ENCODE measurements at places on chromosomes 7 and 10.
A peak's percentile ranks its signal among the peaks of the same experiment; 100 is the strongest.

GRCh38 chr7:124369310-124369709, 336.4 kb upstream of the TMEM229A start:
- DNase-seq, result no peak

- DNase-seq, result no peak
Observed at GRCh38 chr7:42351316-42351935, 114.4 kb upstream of the GLI3 start.

- DNase-seq, result no peak
Observed at GRCh38 chr10:72027498-72027897, 60.9 kb downstream of the SPOCK2 start.

GRCh38 chr7:129707910-129708499, 96.5 kb downstream of the NRF1 start:
- DNase-seq, result no peak

GRCh38 chr7:93119191-93119905, 1.6 kb upstream of the SAMD9 start:
- DNase-seq, result no peak

GRCh38 chr7:92632791-92633190, 42.6 kb upstream of the FAM133B start:
- DNase-seq, result no peak

DNA sequence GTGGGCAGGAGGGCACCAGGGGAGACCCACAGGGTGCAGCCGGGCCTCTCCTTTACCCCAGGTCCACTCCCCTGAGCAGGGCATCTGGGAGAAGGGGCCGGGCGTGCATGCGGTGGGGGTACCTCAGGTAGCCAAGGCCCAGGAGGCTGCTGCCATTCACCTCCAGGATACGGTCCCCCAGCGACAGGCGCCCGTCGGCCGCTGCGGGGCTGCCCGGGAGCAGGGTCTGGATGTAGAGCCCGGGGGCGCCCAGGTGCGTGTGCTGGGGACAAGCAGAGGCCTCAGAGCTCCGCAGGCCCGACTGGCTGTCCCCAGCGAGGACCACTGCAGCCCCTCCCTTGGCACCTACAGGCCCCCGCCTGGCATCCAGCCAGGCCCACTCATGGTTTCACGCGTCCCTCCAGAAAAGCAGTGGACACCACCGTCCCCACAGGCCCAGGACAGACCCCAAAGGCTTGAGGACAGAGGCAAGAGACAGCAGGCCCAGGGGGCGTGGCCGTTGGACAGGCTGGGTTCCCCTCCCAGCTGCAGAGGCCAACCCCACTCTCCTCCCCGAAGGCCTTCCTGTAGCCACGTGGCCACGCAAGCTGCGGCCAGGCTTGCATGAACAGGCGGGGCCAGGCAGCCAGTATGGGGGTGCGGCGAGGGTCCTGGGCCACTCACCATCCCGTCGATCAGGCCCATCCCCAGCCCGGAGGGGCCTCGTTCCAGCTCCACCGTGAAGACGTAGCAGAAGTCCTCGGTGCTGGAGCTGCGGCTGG, 24.3 kb downstream of the AP5Z1 start:
- DNase-seq, result no peak

- no peak for DNase-seq
Observed at GRCh38 chr10:110387617-110387982, 82.9 kb upstream of the SMNDC1 start.

- no peak for DNase-seq
Observed at GRCh38 chr7:66638309-66639099, 9.8 kb downstream of the KCTD7 start.

- DNase-seq, result no peak
Observed at GRCh38 chr10:79400146-79401004, 45.0 kb downstream of the ZCCHC24 start.

- DNase-seq, result no peak
Observed at GRCh38 chr10:54203401-54203800, 597.6 kb downstream of the PCDH15 start.

- no peak for DNase-seq
Observed at GRCh38 chr7:2921653-2922347, 77.7 kb upstream of the GNA12 start.

DNA sequence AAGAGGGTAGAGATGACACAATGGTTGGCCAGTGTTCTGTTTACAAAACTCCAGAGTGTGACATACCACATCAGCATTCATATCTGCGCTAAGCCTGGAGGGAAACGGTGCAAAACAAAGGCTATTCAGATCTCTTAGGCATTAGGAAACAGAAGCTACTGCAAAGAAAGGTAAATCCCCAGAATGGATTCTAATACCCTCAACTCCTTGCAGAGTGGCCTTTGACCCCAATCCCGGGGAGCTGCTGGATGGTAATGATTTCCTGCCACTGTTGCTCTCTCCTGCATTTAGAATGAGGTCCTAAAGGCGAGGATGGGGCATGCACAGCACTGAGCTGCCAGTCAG, 65.2 kb downstream of the AOAH start:
- DNase-seq, result no peak

GRCh38 chr7:22992874-22993840, 20.8 kb downstream of the HYCC1 start:
- DNase-seq, result no peak

GRCh38 chr10:57948796-57949195, 318.9 kb downstream of the IPMK start:
- DNase-seq, result no peak

DNA sequence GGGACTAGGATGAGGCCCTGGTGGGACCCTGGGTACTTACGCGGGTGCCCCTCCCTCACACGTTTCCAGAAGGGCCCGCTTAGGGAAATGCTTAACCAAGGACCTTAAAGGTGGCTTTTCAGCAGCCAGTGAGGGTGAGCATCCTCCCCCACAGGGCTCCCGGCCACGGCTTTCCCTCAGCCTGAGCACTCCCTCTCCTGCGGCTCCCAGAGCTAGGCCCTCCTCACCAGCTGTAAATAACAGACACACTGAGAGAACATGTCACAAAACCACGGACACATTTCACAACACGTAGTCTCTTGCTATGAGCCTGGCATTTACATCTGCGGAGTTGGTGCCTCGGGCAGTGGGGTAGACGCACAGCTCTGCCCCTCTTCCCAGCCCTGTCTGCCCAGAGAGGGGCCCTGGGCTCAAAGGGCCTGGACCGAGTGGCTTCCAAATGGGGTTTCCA, 25.2 kb downstream of the GRID1 start:
- DNase-seq, result no peak

- DNase-seq, result no peak
Observed at GRCh38 chr10:75432176-75432575, 752 bp downstream of the LRMDA start.

- DNase-seq, result no peak
Observed at GRCh38 chr7:73824986-73825385, 5.8 kb upstream of the CLDN4 start.

DNA sequence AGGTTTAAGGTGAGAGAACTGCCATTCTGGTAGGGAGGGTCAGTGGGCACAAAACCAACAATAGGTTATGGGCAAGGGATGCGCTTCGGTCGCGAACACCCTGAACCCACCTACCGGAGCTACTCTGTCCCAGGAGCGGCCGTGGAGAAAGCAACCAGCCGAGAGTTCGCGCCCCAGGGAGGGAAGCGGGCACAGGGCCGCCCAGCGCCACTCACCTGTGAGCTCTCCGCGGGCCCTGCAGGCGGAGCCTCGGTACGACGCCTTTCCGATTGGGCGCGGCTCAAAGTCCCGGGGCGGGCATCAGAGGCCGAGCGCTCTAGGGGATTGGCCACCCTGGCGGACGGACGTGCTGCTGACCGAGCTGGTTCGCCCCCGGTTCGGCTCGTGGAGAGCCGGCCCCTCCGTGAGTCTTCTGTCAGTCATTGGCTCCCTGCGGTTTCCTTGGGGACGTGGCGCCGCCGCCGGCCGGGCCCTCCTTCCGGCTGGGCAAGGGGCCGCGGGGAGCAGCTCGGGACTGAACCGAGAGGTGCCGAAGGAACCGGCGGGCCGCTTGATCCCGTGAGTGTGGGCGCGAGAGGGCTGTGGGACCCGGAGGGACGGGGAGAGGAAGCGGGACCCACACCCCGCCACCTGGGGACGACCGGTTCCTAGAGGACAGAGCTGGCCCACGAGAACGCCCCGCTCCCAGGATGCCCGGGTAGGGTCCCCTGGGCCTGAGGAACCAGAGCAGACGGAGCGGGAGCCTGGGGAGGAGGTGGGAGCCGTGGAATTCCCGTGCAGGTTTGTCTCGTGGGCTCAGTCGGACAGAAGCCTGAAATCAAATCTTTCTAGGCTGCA, at the start of gene ENTPD7:
TSS of gene ENTPD7 (plus strand) at position 479 of the 837 bp plus-strand sequence. CDS start 448 bp downstream, outside the sequence.
- DNase-seq, result peak; percentile 44

- DNase-seq, result no peak
Observed at GRCh38 chr7:105015390-105015965, 1.5 kb downstream of the KMT2E start.

- DNase-seq, result peak; percentile 62
Observed at GRCh38 chr7:102404005-102404861, 8.1 kb downstream of the PRKRIP1 start.

All from SIG-M5 (cell line).